ENCODE measurements at places on chromosomes 12 and 14.

GRCh38 chr14:55381561-55381960 is 30.1 kb downstream of the ATG14 start:
- DNase-seq: no peak

DNA sequence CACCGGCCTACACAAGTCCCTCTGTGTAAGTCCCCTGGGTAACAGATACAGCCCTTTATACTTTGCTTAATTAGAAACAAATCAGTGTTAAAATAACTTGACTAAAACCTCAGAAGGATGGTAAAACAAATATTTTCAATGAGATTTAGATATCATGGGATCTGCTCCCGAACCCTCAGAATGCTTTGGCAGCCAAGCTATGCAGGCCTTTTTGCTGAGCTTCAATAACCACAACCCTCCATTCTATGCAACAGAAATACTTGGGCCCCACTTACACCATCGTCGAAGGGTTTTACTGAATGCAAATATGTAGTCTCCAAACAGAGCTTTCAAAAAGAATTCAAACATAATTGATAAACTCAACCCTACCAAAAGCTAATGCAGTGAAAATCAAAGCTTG is 29.3 kb upstream of the PITPNM2 start:
- no peak for DNase-seq

DNA sequence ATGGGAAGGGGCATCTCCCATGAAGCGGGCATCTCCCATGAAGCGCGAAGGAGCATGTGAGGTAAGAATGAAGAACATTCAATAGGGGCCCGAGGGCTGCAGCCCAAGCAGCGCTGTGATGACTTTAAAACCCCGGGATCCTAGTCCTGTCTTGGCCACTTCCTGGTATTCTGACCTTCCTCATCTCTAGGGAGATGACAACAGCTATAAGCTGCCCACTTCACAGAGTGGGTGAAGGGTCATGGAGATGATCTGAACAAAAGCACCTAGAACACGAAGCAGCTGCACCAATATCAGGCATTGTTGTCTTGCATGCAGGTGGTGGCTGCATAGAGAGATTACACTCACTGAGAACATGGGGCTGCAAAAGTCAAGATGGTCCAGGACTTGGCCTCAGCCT is 64.5 kb downstream of the SPTB start:
- no peak for DNase-seq

DNA sequence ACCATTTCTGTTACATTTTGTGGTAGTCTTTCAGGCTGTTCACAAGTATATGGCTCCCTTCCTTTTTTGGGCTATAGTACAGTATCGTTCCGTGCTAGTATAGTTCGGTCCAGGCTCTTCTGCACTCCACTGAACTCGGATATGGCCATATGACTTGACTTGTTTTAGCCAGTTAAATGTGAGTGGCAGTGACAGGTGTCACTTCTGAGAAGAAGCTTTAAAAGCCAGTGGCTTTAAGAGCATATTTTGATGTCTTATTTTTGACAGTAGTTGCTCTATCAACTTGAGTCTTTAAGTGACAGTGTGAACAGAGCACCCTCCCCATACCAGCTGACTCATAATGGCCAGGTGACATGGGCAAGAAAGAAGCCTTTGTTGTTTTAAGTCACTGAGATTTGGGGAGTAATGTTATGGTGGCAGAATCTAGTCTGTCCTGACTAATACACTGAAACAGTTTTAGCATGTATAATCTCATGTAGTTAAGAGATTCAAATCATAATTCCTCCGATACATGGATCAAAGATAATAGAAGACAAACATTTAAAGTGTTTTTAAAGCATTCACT is 64.6 kb downstream of the ANO4 start:
- no peak for DNase-seq

GRCh38 chr14:100419856-100420255 is 96.7 kb downstream of the SLC25A47 start:
- DNase-seq: no peak

DNA sequence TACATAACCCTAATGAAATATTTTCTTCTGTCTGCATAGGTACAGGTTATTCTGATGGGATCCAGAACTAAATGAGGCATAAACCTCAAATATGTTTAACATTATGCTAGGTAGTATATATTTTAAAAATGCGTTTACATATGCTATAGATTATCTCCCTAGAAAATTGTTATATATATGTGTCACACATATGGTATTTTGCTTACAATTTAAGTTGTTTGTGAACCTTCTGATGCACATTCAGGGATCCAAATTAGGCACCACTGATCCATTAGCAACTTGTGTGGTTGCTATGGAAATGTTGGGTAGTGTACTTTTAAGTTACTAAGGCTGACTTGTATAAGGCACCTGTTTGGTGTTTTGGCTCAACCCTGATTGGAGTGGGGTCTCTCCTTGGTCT is 456.7 kb downstream of the AEBP2 start:
- no peak for DNase-seq

- DNase-seq: no peak
Measured at GRCh38 chr12:118103201-118103600, 610 bp downstream of the VSIG10 start.

GRCh38 chr12:112422531-112422930 is 3.8 kb downstream of the PTPN11 start:
- no peak for DNase-seq

DNA sequence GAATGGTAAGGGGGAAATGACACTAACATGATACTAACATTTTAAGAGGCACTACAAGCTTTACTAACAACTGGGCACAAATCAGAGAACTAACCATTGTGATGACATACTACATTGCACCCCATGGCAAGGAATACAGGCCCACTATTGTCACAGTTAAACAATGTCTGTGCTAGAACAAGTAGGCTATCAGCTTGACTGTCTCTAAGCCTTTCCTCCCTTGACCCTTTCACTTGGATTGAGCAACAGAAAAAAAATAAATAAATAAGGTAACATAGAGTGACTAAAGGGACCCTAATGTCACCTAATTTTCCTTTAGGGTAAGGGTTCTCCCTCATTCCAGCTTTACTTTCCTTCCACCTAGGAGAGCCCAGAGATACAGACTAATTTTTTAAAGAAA is 4.4 kb downstream of the SLC38A2 start:
- DNase-seq: no peak

DNA sequence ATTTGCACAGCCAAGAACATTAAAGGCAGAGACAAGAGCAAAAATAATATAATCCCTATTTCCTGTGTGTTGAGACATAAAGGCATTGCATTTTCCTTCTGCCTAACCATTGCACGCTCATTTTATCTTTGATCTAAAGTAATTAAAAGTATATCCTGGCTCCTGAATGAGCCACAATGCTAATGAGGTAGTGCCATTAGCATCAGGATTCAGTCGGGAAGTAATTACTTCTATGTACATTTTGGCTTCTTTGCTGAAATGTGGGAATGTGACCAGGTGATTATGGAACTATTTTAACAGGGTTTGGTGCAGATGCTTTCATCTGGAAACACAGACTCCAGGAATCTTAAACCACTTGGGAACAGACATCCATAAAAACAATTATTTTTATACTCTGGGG is 77.4 kb downstream of the TMTC1 start:
- DNase-seq: no peak

- DNase-seq: no peak
Measured at GRCh38 chr12:40105265-40105514, 691 bp downstream of the SLC2A13 start.

DNA sequence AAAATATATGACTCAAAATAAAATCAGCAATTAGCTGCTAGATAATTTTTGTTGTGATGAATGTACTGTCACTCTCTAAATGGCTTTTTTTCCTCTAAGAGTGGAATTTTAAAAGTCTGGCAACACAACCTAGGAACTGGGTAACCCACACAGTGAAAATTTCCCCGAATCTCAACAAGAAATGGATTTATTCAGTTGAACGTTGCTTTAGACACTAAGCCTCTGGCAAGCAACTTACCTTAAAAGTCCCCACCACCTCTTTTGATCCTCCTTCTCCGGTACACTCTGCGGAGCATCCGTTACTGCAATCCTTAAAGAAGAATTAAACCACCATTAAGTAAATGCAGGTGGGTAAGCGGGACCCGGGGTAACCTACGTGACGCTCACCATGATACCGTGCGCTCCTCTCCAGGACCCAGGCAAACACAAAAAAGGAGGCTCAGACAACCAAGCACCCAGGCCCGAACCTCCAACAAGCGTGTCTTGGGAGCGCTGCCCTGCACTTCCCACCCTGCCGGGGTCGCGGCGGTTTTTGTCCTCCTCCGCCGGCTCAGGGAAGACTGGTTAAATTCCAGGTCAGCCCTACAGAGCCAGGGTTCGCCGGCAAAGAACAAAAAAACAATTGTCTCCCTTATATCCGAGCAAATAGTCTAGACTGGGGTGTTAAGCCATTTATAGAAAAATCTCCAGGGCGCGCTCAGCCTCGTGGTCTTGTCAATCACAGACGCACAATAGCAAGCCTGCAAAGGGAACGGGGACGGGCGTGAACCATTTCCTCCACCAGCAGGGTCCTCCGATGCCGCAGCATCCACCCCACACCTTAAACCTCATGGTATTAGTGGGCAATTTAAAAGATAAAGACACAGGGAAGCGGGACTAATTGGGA is 47.1 kb downstream of the BCAT1 start:
- no peak for DNase-seq

DNA sequence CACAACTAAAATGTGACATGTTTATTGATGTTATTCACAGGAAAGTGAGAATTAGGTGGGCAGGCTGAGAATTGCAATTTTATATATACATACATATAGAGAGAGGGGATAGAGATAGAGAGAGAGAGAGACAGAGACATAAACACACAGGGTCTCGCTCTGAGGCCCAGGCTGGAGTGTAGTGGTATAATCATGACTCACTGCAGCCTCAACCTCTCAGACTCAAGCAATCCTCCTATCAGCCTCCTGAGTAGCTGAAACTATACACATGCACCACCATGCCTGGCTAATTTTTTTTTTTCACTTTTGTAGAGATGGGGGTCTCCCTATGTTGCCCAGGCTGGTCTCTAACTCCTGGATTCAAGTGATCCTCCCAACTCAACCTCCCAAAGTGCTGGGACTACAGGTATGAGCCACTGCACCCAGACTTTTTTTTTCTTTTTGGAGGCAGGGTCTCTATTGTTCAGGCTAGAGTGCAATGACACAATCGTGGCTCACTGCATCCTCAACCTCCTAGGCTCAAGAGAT is 49.1 kb downstream of the R3HDM2 start:
- no peak for DNase-seq

GRCh38 chr14:75911883-75912282 is 69.9 kb downstream of the TGFB3 start:
- no peak for DNase-seq

- DNase-seq: no peak
Measured at GRCh38 chr14:23665302-23666016, 29.3 kb downstream of the DHRS2 start.

DNA sequence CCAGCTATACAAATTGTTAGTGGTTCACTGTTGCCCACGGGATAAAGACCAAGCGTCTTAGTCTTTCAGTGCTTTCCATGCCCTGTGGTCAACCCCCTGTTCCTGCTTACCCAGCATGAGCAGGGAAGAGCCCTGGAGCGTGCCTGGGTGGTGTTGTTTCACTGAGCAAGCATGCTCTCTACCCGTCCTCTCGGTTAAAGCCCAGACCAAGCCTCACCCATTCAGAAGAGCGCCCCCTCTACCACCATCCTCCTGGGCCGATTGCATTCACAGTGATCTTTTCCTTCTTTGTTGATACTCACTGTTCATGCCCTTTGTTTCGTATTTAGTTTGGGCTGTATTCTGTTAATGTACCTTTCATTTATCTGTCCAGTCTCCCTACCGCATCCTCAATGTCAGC is 25.1 kb downstream of the DYRK4 start:
- no peak for DNase-seq
